GM18507 (cell line): ENCODE measurements at places on chromosomes 2 and 18.

DNA sequence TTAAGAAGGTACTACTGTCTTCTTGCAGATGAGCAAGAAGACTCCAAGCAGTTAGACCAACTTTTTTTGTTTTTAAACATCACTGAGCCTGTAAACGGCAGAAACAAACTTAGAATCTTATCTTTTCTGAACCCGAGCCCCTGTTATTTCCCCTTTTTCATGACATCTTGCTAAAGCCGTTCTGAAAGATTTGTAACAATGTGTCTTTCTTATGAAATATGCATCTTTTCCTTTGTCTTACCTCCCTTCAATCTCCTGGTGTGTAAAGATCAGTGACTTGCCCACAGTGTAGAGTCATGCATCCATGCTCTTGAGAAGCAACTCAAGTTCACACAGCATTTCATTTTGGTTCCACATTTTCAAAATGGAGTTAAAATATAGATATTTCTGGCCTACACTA, 288.8 kb upstream of the CELF4 start:
- DNase-seq = no peak

GRCh38 chr18:24086082-24086481, 52.8 kb upstream of the CABYR start:
- DNase-seq = no peak

GRCh38 chr2:154698296-154698720, at the start of gene KCNJ3:
Gene KCNJ3, plus strand, starts transcription at chr2:154698695. Its CDS starts 81 bp downstream, at chr2:154698776.
- DNase-seq = no peak

DNA sequence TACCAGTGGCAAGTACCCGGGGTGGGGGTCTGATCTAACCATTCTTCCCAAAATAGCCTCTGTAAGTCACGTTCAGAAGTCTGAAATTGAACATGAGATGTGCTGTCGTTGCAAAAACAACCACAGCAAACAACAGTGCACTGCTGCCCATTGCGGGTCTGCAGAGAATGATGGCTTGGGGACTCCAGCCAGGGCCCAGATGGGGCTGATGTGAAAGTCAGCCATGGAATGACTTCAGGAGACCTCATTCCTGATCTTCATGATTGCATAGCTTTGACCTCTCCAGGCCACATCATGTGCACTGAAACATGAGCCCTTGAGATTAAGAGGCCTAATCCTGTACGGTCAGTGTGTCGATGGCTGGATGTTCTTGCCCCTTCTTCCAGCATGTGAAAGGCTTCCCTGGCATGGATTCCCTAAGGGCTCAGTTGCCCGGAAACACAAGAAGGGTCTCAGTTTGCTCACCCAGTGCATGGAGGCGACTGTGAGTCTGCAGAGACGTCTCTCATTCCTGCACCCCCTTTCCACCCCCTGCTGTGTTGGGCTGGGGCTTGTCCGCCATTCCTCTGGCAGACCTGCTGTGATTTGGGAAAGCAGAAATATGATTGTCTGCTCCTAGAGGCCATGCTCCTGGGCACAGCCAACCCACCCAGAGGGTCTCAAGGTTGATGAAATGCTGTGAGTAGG, 191.6 kb downstream of the SEPTIN10 start:
- DNase-seq = no peak

- no peak for DNase-seq
Measured at GRCh38 chr18:46632401-46633071, 24.5 kb downstream of the LOXHD1 start.

DNA sequence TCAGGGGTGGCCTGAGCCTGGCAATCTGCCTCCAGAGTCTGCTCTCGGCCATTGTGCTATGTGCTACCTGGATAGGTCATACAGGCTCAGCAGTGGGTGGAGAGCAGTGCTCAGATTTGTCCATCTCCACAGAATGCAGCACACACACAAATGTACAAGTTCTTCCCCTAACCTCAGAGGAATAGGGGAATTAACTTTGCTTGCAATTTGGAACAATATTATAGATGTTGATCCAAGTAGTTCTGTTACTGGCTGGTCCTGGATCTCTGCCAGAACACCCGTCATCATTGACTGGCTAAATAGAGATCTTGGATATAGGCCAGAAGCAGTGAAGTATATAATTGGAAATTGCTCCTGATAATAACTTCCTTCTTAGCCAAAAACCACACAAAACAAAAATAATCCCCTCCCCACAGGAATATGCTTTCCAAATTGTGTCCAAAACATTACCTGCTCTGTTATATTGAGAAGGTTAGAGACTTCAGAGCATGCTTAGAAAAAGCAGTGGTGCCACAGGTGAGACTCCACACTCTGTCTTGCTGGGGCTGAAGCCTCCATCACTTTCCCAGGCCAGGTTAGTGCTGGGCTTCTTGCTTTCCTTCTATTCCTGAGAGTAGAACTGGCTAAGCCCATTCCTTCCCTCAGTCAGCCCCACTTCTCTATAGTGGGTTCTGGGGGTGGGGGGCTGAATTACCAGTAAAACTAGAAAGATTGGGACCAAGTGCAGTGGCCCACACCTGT, 38.8 kb downstream of the NCAPH start:
- no peak for DNase-seq

DNA sequence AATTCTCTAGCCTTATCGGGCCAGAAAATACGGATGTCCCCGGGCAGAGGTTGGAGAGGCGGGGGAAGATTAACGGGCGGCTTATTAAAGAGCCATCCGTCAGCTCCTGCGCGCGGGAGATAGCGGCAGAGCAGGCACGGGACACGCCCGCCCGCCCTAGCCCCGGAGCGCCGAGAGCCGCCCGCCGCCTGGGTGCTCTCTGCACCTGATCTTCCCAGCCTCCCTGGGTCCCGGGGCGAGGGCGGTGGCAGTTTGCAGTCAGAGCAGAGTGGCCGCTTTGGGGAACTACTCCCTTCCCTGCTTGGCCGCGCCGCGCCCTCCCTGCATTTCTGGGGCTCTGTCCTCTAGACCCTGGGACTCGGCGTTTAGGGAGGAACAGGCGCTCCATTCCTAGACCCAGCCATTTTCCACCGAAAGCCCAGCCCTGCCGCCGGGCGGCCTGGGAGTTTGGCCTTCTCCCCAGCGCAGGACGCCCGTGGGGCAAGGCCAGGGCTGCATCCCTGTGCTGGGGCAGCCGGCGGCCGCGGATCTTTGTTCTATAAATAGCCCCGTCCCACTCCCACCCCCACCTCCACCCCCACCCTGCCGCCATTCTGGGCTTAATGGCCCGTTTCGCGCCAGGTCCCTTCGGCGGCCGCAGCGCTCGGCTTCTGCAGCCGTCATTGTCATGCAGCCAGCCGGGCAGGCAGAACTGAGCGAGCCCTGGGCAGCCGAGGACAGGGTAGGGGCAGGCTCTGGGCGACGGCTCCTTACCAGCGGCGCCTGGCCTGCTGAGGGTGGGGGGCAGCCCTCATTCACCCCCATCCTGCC, 6.6 kb downstream of the GAD1 start:
- no peak for DNase-seq

DNA sequence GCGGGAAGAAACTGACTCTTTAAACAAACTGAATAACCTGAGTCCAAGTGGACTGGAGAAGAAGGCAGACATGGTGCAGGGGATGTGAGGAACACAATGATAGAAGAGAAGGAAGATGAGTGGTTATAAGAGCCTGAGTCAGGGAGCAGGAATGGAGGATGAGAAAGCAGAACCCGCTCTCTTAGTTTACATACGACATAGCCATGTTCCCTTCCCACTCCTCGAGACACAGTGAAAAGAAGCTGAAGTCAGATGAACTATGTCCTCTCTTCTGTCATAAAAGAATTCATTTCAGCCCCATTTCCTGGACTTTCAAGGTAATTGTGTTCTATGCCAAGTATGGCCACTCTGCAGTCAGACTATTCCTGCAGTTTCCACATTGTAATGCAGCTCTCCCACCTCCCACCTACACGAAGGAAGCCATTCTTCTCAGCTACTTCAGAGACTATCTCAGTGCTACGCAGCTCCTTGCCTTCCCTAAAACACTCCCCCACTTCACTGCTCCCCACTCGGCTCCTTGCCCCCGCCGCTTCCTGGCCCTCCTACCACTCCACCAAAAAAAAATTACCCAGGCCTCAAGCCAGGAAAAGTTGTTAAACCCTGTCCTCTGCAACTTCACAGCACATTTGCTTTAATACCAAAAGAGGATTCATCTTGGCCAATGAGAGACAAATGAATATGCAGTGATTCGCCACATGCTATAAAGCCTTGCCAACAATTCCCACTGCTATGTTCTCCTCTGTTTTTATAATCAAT, 323.4 kb upstream of the EPHA4 start:
- no peak for DNase-seq

GRCh38 chr2:49113046-49113445, 41.3 kb downstream of the FSHR start:
- DNase-seq = no peak

GRCh38 chr18:27789406-27789805, 387.5 kb downstream of the CDH2 start:
- no peak for DNase-seq

GRCh38 chr2:44981714-44982108, 27.5 kb downstream of the SIX2 start:
- DNase-seq = peak; percentile 45

- DNase-seq = no peak
Measured at GRCh38 chr2:2717406-2717805, 386.3 kb upstream of the MYT1L start.

DNA sequence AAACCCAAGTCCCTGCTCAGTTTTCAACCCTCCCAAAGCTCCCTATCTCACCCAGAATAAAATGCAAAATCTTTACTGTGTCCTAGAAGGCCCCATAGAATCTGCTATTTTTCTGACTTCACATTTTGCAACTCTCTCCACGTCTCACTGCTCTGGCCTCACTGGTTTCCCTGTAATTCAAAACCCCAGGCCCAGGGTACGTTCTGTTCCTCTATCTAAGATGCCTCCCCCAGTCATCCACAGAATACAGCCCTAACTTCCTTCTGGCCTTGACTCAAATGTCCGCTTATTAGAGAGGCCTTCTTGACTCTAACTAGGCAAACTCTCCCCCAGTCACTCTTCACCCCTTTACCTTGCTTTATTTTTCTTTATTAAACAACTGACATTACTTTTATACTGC, 42.0 kb downstream of the FAM161A start:
- DNase-seq = no peak

DNA sequence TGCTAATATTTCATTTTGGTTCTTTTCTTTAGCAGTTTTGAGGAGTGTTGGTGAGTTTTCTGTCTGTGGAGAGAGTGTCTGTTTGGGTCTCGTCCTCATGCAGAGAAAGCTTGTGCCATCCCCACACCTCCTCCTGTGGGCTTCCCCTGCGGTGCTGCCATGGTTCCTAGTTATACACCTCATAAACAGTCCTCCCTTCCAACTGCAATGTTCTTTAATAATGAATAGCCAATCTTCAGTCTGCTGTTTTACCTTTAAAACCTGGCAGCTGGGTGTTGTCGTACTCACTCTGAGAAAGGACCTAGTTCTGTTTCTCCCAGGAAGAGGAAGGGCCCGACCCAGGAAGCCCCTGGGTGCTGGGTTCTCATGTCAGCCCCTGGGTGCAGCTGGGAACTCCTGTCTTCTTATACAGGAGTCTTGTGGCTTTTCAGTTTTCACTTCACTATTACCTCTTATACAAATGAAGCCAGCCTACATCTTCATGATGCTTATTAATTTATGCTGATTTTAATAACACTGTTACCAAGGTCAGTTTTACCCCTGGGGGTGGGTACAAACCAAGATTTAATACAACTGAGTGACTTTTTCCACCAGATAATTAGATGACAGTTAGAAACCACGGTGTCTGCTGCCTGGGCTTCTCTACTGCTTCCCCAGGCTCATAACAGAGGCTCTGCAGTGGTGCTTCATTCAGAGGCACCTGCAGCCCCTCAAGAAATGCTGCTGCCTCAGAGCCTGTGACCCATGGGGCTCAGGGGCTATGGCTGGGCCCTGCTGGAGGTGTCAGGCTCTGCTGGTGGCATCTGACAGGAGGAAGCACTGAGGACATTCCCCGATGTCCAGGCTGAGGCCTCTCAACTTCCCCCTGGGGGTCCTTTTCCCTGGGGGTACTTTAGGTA, 59.1 kb downstream of the COA5 start:
- no peak for DNase-seq

DNA sequence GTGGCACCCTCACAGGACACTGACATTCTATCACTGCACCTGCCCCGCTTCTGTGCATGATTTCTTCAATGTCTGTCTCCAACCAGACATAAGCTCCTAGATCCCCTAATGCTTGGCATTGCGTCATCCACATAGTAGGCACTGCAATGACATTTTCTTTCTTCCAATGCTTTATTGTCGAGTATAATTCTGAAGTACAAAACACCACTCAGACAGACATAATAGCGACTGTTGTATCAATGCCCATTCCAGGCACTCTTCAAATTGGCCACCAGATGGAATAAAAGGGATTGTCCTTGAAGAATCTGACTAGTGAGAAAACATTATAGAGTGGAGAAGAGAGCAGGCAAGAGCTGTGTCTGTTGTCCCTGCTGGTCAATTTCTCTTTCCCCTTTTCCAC, 89.0 kb downstream of the LPIN1 start:
- no peak for DNase-seq

DNA sequence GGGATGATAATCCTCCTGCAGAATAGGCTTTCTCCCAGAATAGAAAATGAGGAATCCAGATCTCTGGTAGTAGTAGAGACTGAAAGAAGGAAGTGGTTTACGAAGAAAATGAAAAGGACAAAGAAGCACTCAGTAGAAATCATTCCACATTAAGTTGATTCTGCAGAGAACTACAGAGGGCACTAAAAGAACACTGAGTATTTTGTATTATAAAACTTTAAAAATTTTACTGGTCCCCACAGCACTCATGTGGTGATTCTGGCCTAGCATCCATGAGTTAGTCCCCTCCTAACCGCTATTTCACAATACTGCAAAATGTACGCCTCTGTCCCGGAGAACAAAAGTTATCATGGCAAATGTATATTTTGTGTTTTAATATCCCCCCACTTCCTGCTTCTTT, 42.9 kb upstream of the SLC35F5 start:
- DNase-seq = no peak

- no peak for DNase-seq
Measured at GRCh38 chr2:100451092-100451491, 19.2 kb upstream of the NMS start.

DNA sequence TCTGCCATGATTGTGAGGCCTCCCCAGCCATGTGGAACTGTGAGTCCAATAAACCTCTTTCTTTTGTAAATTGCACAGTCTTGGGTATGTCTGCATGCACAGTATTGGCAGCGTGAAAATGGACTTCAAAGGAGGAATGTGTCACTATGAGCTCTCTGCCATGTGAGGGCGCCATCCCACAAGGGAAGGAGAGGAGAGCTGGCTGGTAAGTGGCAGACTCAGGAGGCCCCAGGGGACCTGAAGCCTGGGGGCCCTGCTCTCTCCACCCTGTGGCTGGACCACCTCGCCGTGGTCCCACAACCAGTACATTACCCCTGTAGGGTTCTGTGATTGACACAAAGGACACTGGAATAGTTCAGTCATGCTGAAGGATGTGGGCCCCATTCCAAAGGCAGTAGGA, 122.1 kb downstream of the RPIA start:
- no peak for DNase-seq

GRCh38 chr2:158182676-158183295, 81.1 kb downstream of the UPP2 start:
- no peak for DNase-seq

DNA sequence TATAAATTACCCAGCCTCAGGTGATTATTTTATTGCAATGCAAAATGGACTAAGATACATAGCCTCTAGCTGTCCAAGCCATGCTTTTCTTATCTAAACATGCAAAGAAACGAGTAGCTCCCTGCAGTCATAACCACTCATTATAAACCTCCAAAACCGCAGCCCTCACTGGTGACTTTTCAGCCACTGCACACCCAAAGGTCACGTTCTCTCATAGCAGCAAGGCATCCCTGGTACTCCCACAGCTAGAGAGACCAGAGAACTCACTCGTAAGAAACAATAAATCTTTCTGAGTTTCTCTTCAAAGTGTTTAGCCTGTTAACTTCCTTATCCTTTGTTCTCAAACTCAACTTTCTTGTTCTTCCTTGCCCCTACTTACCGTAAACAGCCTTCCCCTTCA, 28.5 kb upstream of the RALBP1 start:
- no peak for DNase-seq
